NCI-H226 (cell line): ENCODE measurements at places on chromosomes 3 and 15.
A peak's percentile ranks its signal among the peaks of the same experiment; 100 is the strongest.

DNA sequence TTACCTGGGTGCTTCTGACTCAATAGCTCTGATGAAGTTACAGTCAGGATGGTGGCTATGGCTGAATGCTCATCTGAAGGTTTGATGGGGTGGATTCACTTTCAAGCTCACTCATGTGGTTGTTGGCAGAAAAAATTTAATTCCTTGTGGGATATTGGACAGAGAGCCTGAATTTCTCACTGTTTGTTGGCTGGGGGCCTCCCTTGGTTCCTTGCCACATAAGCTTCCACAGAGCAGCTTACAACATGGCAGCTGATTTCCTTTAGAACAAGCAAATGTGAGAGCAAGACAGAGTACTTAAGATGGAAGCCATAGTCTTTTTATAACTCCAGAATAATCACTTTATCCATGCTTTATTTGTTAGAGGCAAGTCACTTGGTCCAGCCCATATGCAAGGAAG lies 150.6 kb downstream of the PPM1L start:
- DNase-seq: no peak

- DNase-seq: no peak
These were observed 12.0 kb downstream of the STARD5 start for GRCh38 chr15:81311752-81312464.

DNA sequence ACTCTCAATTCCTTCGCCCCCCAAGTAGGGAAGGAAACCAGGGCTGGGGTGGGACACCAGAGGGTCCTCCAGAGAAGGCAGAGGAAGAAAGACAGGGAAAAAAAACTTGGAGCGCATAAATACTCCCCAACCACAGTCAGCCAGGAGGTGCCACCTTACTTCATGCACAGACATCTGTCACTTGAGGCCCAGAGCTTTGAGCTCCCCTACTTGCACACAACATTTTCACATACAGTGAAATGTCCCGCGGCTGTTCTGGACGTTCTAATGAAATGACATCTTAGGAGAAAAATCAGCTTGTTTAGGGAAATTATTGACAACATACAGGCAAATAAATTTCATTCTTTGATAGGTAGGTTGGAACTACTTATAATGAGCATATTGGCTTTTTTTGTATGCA lies 113.0 kb downstream of the LIPC start:
- no peak for DNase-seq

- DNase-seq: no peak
These were observed 133.2 kb downstream of the CHSY1 start for GRCh38 chr15:101118615-101119014.

DNA sequence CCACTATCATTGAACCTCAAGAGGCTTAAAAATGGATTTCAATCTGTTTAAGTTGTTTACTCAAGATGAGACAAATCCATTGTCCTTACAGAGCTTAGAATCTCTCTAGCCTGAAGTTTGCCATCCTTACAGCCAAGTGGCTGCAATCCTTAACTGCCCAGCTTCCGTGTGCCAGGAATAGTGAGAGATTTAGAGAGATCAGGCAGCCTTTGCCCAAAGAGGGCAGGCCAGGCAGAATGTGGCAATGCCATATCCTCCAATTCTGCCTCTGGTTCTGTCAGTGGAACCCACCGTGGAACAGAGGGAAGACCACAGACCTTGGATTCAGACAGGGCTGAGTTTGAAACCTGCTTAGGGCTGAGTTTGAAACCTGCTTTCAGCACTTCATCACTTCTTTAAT lies 374.3 kb downstream of the VPS13C start:
- DNase-seq: no peak

- DNase-seq: no peak
These were observed 64.8 kb downstream of the SCN11A start for GRCh38 chr3:38986901-38987300.

- DNase-seq: peak; percentile 90
These were observed 102.6 kb downstream of the EFL1 start for GRCh38 chr15:82159922-82160321.

- no peak for DNase-seq
These were observed 38.5 kb downstream of the FBLN2 start for GRCh38 chr3:13587442-13587841.

- no peak for DNase-seq
These were observed 64.3 kb upstream of the LRRN1 start for GRCh38 chr3:3734881-3735280.

DNA sequence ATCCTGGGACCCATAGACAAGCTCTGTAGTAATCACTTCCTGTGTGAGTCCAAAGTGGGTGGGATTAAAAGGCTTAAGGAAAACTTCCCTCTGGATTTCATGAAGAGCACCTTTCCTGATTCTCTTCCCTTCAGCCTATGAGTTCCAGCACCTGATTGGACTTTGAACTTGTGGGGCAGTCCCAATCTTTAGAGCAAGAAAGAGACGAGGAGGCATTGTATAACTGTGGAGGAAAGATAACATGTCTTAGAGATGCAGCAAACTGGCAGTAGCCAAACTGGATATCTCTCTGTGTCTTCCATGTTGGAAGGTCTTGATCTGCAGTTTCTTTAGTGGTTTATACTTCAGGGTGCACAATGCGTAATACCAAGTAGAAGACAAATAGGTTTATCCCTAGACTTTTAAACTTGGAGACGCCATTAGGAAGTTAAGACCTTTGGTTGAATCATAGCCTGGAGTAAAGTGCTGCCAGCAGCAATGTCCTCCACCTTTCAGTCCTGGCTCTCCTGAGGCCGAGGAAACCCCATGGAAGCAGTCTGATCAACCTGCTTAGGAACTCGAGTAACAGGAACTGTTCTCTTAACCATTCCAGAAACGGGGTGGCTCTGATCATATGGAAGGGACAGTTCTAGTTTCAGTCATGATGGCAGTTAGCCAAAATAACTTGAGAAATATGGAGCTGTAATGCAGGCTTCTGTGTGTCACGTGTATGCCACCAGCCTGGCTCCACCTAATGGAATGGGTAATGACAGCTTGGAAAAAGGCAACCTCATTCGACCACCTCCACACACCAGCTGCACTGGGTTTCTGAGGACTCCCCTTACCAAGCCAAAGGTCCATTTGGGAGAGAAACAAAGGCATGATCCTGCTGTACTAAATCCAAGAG lies 4.7 kb downstream of the EIF1B start:
- DNase-seq: no peak

GRCh38 chr15:25058080-25058785 lies 103.4 kb downstream of the SNRPN start:
- DNase-seq: no peak

GRCh38 chr3:139430493-139430892 lies 41.0 kb upstream of the COPB2 start:
- no peak for DNase-seq

DNA sequence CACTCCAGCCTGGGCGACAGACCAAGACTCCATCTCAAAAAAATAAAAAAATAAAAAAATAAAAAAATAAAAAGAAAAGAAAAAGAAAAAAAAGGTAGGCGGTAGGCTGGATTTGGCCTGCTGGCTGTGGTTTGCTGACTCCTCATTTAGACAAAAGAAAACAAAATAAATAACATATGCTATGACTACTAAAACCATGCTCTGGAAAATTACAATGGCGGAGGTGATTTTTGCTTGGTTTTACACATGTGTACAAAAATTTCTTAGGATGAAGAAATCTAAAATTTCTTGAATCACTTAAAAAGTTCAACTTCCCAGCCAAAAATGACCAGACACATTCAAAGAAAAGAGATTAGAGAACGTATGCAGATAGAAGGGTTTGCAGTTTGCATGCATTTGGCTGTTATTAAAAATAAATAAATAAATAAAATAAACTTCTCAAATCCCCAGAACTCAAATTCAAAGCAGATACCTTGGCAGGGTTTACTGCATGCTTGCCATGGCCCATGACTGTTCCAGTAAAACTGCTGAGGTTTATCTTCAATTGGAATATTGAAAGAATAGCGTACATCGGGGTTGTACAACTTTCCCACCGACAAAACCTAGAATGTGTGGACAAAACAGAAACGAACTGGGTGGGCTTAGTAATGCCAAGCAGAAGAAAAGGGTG lies 65.9 kb downstream of the ADAMTS9 start:
- DNase-seq: no peak

- peak; percentile 50 for DNase-seq
These were observed 94.0 kb downstream of the GTPBP8 start for GRCh38 chr3:113084777-113085176.

- no peak for DNase-seq
These were observed 224.9 kb upstream of the TOPAZ1 start for GRCh38 chr3:44016818-44017217.

DNA sequence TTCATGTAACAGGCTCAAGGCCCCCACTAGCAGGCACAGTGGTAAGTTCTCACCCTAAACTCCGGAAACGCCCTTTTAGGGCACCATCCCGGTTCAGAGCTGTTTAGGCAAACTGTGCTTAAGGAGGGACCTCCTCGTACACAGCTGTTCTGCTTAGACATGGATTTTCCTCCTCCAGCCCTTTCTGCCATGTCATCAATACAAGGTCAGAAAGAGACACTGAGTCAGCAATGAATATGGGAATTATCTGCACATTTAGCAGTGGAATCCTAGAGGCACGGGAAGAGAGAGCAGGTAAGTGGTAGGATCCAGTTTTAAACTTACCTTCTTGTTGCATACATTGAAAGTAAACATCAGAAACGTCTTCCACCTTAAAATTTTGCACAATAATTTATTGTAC lies 107.3 kb downstream of the KCNAB1 start:
- no peak for DNase-seq

DNA sequence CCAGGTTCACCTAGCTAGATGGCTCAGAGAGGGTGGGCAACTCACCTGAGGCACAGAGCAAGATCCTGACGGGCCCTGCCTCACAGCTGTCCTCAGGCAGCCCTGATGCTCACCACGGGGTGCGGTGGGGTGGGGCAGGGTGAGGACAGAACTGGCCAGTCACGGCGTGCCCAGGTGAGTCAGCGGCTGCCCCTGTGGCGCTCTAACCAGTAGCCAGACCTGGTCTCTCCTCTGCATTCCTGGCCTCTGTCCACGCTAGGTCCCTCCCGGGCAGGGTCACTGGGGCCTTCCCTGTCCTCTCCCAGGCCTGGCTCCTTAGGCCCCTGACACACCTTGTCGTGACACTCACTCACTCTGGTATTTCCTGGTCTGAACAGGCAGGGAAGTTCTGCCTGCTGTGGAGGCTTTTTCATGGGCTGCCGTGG lies 901 bp downstream of the ALS2CL start:
- peak; percentile 80 for DNase-seq

GRCh38 chr3:184583578-184584451 lies 22.2 kb downstream of the EPHB3 start:
- no peak for DNase-seq

DNA sequence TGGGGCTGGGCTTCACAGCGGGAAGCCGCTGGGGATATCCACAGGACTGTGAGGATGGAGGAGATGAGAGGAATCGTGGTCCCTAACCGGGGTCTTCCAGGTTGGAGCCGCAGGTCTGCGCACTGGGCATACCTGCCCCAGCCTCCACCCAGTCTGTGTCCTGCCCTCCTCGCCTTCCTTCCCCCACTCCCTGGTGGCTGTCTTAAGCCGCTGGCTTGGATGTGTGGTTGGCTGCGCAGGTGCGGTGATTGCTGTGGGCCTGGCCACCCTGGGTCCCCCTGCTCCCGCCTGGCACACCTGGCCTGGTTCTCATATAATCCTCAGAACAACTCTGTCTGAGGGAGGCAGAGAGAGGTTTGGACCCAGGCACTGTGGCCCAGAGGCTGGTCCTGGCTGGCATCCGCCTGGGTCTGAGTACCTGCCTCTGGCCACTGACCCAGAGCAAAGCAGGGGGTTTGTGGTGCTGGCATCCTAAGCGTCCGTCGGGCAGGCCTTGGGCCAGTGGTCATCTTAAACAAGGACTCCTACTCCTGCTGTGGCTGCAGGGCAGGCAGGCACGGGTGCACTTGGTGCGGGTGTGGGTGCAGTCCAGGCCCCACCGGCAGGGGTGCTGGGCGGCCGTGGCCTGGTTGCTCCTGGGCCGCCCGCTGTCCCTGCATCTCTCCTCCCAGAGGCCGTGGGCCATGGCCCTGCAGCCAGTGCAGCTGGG lies 18.7 kb downstream of the PLXNA1 start:
- DNase-seq: no peak

- no peak for DNase-seq
These were observed 96.1 kb downstream of the STAC start for GRCh38 chr3:36476286-36476942.

- no peak for DNase-seq
These were observed 70.2 kb upstream of the ST3GAL6 start for GRCh38 chr3:98692787-98693473.

DNA sequence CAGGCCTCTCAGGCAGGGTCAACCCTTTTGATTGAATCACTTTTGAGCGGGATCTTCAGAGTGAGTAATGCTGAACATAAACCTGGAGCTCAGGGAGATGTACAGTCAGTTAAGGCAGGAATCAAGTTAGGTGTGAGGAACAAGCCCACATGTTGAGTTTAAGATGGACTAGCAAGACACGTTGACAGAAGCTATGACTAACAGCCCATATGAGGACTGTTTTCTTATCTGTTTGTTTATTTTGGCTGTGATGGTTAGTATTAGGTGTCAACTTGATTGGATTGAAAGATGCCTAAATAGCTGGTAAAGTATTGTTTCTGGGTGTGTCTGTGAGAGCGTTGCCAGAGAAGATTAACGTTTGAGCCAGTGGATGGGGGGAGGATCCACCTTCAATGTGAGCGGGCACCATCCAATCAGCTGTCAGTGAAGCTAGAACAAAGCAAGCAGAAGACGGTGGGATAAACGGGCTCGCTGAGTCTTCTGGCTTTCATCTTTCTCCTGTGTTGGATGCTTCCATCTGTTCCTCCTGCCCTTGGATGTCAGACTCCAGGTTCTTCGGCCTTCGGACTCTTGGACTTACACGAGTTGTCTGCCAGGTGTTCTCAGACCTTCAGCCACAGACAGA lies 232.3 kb upstream of the STAC start:
- DNase-seq: no peak

DNA sequence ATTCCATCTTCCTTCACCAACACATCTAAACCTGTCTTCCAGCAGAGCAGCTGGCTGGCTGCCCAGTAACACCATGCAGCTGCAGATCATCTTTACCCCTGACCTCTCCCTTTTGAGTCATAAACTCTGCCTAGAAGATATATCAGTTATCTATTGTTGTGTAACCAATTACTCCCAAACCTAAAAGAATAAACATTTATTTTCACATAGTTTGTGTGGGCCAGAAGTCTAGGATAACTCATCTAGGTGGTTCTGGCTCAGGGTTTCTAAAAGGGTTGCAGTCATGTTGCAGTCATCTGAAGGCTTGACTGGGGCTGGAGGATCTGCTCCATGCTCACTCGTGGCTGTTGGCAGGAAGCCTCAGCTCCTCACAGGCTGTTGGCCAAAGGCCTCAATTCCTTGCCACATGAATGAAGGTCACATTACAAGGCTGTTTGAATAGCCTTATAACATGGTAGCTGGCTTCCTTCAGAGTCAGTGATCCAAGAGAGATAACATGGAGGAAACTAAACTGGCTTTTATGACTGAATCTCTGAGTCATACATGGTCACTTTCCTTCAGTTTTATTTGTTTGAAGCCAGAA lies 92.8 kb downstream of the GOLIM4 start:
- DNase-seq: peak; percentile 11

DNA sequence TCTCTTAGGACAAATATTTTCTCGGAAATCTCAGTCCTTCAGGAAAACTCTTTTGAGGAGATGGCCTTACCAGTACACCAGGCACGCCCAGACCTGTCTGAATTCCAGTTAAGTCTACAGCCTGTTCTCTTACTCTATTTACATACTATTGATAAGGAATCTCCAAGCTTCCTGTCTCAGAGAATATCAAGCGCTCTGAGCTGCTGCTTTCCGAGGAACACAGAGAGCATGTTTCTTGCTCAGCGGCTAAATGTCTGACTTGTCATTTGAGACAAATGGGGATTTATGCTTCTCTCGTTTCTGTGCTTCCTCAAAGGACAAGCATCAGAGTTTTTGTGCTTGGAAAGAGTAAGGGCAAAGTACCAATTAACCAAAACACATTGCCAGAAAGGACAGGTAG lies 112.4 kb upstream of the CCDC54 start:
- no peak for DNase-seq
